ENCODE measurements at places on chromosomes 6 and 20. TPM values are rescaled to one million over a fixed set of nuclear protein-coding genes. Genes with fewer than 3 reads are reported as not detected.

HS3ST5 gene
- total RNA-seq = not detected

- DNase-seq = no peak
- H3K4me3 ChIP-seq = no peak overlapping the region
- H3K36me3 ChIP-seq = no peaks in the 10 kb centered on the region
These were observed 170.1 kb upstream of the LAMP5 start for GRCh38 chr20:9344083-9344920.

SGK2 gene
- 0.50 TPM for total RNA-seq

MUCL3 gene
- not detected for total RNA-seq

GRCh38 chr6:79515436-79515835 is 21.8 kb downstream of the LCA5 start:
- no peak overlapping the region for H3K27ac ChIP-seq
- H3K36me3 ChIP-seq = no peaks in the 10 kb centered on the region
- no peak for DNase-seq

SUPT3H gene
- 20.0 TPM for total RNA-seq
